ENCODE measurements at places on chromosomes 7 and 10.
A peak's percentile ranks its signal among the peaks of the same experiment; 100 is the strongest.

DNA sequence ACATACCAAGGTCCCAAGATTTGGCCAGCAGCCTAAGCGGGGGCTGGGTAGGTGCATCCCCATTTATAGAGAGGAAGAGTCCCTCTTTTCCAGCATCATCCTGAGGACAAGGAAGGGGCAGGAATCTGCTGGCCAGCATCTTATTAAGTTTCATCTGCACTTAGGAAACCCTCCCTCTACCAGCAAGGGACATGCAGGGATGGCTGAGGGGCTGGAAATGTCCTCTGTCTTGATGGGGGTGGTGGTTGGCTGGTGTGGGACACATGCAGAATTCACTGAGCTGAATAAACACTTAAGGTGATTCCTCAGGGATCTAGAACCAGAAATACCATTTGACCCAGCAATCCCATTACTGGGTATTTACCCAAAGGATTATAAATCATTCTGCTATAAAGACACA, 42.1 kb downstream of the NOD1 start:
- DNase-seq: no peak

DNA sequence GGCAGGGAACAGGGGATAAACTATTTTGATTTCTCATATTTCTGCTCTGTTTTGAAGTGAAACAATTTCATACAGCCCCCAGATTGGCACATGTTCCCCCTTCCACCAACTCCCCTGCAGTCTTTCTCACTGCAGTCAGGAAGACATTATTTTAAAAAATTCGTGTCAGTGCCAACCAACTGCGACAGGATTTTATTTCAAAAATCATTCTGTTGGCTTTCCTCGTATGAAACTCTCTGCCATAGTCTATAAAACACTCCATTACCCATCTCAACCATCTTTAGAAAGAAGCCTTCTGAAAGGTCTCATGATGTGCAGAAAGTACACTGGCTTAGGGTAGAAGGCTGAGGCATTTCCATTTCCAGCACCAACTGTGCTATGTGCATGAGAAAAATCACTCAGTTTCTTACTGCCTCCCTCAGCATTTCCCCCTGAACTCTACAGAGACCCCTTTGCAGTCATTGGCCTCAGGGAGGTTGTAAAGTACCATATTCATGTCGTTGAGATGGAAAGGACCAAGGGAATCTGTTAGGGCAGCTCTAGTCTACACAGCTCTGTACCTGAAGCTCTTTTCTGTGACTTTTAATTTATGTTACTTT, 46.9 kb downstream of the STEAP1B start:
- DNase-seq: no peak

DNA sequence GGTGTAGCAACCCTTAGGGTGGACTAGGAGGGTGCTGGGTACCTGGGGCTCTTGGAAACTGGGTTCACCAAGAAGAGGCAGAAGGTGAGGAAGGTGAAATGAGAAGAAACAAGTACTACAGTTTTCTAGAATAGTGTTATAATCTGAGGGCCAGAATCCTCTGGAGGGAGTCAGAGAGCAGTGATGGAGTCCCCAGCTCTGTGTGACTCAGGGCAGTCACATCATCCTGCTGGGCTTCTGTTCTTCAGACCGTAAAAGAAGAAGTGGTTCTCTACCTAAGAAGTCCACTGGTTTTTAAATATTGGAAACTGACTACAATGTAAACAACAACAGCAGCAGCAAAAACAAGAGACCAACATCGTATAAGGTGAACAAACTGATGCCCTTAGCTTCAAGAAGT, 197.3 kb downstream of the PRPF18 start:
- peak; percentile 9 for DNase-seq

DNA sequence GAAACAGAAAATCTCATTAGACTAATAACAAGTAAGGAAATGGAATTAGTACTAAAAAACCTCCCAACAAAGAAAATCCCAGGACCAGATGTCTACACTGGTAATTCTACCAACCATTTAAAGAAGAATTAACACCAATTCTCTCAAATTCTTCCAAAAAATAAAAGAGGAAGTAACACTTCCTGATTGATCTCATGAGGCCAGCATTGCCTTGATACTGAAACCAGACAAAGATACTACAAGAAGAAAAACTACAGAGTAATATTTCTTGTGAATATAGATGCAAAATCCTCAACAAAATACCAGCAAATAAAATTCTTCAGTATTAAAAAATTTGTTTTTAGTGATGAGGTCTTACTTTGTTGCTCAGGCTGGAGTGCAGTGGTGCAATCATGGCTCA, 21.3 kb downstream of the GCK start:
- no peak for DNase-seq

- DNase-seq: no peak
Measured at GRCh38 chr10:30537586-30537985, 92.0 kb downstream of the LYZL2 start.

DNA sequence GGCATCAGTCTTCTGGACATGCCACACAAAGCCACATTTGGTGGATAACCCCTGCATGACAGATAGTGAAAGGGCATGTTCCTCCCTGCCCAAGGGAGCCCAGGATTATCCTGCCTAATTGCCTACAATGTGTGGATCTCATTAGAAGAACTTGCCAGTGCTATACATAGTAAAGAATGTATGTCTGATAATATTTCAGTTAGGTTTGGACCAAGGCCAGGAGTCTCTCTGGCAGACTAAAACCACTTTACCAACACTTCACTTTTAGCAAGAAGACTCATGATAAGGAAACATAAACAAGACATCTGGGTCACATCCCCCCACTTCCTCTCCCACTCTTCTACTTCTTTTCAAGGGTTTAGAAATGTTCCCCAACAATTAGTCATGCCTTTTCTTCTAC, 196.7 kb downstream of the MTERF1 start:
- DNase-seq: no peak

GRCh38 chr10:132289439-132289838, 18.3 kb downstream of the STK32C start:
- DNase-seq: no peak

DNA sequence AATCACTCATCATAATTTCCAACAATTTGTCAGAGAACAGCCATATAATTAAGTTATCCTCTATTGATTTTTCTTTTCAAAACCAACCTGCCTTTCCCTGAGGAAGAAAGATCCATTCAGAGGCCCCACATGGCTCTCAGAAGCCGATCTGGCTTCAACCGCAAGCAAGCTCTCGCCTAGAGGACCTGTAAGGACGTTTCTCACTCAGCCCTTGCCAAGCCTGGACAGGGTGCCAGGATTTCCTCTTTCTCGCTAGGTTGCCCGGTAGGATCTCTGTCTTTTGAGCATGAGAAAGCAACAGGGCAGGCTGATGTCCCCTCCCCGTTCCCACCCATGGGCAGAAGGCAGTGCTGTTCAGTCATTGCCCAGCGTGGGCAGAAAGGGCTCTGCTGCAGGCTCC, 13.0 kb downstream of the AIFM2 start:
- no peak for DNase-seq

- DNase-seq: no peak
Measured at GRCh38 chr7:151129960-151130591, 37.4 kb downstream of the GBX1 start.

- DNase-seq: no peak
Measured at GRCh38 chr10:43094085-43094484, 17.2 kb downstream of the RET start.

DNA sequence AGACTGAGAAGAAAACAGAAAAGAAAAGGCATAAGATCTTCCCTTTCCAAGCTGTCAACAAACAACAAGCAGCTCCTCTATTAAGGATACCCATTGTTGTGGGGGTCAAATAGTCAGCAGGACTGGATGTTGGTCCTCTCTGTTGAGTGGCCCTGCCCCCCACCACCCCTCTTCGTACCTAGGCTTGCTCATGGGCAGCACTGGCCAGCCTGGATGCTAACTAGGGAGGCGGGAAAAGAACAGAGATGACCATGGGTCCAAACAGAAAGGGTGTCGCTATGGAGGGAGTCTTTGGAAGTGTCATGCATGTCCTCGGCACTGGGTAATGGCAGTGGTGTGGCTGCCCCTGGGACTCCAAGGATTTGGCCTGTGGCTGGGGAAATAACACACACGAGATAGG, 45.6 kb downstream of the SPDYE5 start:
- DNase-seq: no peak

GRCh38 chr10:24982319-24983112, 30.1 kb upstream of the PRTFDC1 start:
- no peak for DNase-seq

- DNase-seq: no peak
Measured at GRCh38 chr7:37732253-37732652, 48.7 kb downstream of the GPR141 start.

DNA sequence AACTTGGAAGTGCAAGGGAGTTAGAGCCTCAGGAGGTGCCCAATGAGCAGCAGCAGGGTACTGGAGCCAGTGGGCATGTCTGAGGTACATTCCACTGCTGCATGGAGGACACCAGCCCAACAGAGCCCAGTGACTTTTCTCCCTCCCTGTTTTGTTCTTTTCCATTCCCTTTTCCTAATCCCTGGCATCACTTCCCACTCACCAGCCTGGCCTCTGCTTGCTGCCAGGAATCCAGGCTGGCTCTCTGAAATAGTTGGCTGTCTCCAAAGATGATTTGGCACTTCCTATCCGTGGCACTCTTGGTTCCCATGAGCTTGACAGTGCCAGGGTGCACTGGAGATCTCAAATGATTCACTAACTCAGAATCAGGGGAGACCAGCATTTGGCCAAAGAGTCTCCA, 97.7 kb upstream of the ZPBP start:
- no peak for DNase-seq

DNA sequence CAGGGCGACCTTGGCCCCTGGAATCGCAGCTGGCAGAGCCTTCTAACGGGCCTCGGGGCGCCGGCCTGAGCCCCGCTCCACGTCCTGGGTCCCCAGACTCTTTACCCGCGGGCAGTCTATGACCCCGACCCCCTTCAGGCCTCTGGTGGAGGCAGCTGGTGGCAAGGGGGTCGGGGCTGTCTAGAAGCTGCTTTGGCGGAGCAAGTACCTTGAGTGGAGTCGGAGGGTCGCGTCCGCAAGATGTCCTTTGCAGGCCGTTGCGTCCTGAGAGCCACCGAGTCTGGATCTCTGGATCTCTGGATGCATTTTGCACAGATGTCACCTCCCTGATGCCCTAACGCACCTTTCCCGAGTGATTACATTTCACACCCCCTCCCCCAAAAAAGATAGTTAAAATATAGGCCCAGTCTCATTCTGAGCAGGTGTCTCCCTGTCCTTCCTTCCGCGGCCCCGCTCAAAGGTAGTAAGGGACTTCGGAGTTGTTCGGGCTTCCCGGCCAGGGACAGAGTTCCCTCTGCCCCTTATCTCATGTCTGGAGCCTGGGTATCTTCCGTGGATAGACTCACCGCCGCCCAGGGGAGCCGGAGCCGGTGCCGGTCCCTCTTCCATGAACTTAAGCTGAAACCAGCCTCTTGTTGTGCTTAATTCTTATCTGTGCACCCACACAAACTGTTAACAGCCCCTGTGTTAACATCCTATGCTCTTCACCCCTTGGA, 457 bp downstream of the ACADSB start:
- DNase-seq: peak; percentile 18

GRCh38 chr7:74372511-74373111, 81.1 kb upstream of the GTF2IRD1 start:
- no peak for DNase-seq

DNA sequence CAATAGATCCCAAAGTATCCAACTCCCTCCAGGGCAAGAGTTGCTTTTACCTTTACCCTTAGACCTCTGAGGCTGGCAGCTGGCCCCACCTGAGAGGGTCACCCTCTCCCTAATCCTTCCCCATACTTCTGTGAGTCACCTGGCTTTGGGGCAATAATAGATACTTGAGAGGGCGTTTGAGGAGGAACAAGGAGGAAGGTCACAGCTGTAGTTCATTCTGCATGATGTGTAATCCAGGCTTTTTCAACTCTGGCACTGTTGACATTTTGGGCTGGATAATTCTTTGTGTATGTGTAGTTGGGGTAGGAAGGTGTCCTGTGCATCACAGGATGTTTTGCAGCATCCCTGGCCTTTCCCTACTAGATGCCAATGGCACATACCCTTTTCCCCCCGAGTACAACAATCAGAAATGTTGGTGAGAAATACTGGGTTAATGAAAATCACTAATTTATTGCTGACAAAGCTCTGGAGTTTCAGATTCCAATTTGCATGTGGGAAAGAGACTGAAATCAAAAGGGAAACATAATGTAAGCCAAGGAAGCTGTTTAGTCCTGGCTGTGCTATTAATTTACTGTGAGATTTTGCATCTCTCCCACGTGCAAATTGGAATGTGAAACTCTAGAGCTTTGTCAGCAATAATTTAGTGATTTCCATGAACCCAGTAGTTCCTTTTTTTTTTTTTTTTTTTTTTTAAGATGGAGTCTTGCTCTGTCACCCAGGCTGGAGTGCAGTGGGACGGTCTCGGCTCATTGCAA, 3.6 kb downstream of the BLVRA start:
- DNase-seq: no peak

DNA sequence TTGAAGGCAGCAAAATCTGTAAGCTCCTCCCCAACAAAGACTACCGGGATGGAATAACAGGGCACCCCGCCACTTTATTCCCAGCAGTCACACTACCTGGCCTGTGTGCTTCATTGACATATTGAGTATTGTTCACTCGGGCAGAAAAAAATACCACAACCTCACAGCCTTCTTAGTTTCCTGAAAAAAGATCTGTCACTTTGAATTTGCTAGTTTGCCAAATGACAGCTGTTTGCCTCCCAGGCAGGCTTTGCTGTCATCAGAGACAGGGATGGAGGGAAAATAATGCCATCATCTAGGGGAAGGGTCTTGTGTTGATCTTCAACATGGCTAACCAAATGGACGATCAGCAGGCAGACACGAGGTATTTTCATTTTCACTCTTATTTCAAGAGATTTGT, 26.9 kb downstream of the BMPER start:
- DNase-seq: no peak

DNA sequence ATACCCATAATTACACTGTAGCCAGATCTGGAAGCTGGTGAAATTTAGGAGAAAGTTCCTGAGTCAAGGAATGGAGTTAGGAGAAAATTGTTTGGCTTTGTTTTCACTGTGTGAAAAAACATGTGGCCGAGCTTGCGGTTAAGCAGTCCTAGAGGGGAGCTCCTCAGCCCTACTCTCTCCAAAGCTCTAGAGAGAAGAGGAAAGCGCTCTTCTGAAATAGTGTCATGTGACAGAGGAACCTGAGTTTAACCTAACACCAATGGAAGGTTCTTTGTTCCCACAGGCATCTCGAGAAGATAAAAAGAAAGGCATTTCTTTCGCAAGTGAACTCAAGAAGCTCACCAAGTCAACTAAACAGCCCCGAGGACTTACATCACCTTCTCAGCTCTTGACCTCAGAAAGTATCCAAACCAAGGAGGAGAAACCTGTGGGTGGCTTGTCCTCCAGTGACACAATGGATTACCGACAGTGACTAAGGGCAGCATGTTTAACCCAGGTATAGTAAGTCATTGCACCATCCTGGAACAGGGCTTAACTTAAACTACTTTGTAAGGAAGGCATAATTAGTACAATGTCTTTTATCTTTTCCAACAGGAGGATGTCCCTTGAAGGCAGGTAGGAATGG, 38.0 kb downstream of the NOC3L start:
- DNase-seq: no peak

DNA sequence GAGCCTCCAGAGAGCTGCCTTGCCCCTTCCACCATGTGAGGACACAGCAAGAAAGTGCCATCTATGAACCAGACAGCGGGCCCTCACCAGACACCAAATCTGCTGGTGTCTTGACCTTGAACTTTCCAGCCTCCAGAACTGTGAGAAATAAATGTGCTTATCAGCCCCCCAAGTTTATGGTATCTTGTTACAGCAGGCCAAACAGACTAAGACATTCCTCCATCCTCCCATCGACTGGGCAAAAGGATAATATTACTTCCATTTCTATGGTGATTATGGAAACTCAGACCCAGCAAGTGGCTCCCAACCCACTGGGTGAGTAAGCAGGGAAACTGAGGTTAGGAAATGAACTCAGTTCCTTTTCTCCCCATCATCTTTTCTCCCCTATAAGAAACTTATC, 288.4 kb downstream of the KCNMA1 start:
- DNase-seq: no peak
